Suprapubic skin (tissue), 4 donors: ENCODE measurements at places on chromosomes 3 and 15. TPM values are rescaled to one million over a fixed set of nuclear protein-coding genes. Genes with fewer than 3 reads are reported as not detected.

The ECT2 gene
- 15.1 TPM for total RNA-seq

GRCh38 chr15:65791335-65792137 lies 557 bp downstream of the DENND4A start:
- DNase-seq = peak; percentile 87

DNA sequence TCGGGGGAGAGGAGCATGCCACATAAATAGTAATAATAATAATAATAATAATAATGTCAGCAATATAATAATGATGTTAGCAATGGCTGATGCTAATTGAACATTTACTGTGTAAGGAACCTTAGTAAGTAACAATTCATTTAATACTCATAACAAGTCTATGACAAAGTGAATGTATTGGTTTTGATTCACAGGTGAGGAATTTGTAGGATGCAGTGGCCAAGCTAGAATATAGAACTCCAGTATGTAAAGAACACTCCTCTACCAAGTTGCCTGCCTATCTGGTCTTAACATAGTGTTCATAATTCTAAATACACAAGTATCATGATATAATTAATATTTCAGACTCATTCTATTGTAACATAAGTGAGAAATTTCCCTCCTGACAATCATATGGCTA lies 1016.5 kb downstream of the ROBO1 start:
- DNase-seq = no peak

GRCh38 chr3:157135671-157136396 lies 24.1 kb downstream of the CCNL1 start:
- no peak for DNase-seq

DNA sequence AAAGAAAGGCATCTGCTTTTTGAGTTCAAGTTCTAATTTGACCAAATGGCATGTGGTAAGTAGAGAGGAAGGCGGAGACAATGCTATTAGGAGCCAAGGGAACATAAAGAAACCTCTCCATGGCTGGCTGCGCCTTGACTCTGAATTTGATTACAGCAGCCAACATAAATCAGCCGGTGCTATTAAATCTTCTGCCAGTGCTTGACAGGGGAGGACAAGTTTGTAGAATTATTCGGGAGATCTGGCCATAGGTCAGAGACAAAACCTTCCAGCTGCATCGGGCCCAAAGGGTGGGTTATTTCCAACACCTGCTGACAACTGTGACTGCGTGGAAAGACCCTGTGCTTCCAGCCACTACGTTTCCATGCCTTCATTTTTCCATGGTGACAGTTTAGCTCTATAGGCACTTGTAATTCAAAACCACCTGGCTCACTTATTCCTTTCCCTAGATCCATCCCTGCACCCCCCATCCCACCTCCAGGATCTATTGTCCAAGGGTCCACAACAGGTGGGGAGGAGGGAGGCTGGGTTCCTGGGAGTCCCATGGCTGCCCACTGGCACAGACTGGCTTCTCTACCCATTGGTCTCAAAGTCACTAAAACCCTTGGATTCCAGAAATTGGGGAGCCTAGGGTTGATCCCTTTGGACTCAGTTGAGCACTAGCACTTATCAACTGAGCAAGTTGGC lies 15.9 kb downstream of the COLQ start:
- no peak for DNase-seq

The WDR93 gene
- total RNA-seq = 0.31 TPM

DNA sequence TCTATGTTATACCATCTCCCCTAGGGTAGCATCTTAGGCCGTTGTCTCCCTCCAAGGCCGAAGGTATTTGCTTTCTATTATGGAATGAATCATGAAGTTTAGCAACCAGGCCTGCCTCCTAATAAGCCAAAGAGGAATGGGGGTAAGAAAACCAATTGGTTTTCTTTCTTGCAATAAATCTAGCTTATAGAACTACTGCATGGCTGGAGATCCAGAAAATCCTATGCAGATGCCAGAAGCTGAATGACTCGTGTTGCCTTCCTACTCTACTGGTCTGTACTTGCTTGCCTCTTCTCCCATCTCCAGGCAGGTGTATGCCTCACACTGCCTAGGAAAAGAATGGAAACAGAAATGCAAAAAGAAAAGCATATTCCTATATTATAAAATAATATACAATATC lies 31.1 kb upstream of the IL16 start:
- DNase-seq = no peak

GRCh38 chr3:67605377-67605776 lies 49.0 kb downstream of the SUCLG2 start:
- DNase-seq = no peak

The GPR27 gene
- total RNA-seq = 3.7 TPM

- DNase-seq = no peak
These were observed 244.2 kb upstream of the SLITRK3 start for GRCh38 chr3:165440380-165440779.

The FOXB1 gene
- not detected for total RNA-seq

DNA sequence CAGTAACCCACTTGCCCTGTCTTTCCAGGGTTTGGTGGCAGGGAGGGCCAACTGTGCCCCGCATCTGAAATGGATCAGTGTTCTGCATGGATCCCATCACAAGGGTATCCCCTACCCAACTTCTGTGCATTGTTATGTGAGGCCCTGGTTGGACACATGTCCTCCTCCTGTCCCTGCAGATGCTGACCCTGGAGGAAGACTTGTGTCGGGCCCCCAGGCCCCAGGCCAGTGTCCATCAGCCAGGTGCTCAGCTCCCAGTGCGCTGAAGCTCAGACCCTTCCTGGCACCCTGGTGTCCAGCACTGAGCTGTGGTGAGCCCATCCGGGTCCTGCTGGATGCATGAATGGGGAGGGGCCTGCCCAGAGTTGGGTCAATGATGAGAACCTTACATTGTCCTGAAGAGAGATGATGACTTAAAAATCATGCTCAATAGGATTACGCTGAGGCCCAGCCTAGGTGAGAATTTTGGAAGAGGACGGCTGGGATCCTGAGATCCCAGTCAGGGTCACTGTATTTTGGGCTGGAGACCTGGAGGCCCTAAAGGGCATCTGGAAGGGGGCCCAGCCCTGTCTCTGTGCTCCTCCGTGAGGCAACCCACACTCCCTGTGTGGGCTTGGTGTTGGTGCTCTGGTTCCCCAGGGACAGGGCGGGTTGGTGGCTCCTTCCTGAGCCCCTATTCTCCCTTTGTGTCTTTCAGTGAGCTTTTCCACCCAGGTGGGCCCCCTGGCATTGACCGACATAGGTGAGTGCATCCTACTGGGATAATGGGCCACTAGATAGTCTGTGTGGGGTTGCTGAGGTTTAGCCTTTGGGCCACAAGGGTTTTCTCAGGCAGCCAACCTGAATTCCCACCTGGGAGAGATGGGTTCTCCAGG lies 199.1 kb downstream of the UBE3A start:
- DNase-seq = peak; percentile 38

DNA sequence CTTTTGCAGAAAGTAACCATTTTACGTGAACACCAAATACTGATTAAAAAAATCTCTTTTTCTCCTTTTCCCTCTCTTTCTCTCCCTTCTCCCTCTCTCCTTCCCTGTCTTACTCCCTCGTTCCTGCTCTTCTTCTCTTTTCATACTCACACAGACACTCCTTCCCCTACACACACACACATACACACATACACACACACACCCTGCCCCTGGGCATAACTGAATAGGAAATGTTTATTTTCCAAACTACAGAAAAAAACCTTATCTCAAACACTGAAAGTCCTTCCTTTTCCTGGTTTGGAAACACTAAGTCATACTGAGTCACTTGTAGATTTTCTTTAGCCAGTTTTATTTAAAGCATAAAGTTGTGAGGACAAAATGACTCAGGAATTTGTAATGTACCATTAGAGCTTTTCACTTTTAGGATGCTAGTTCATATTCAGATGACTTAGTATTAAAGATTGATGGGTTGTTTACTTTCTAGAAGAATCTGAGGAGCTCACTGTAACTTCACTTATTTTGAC lies 62.4 kb downstream of the MBNL1 start:
- DNase-seq = no peak

DNA sequence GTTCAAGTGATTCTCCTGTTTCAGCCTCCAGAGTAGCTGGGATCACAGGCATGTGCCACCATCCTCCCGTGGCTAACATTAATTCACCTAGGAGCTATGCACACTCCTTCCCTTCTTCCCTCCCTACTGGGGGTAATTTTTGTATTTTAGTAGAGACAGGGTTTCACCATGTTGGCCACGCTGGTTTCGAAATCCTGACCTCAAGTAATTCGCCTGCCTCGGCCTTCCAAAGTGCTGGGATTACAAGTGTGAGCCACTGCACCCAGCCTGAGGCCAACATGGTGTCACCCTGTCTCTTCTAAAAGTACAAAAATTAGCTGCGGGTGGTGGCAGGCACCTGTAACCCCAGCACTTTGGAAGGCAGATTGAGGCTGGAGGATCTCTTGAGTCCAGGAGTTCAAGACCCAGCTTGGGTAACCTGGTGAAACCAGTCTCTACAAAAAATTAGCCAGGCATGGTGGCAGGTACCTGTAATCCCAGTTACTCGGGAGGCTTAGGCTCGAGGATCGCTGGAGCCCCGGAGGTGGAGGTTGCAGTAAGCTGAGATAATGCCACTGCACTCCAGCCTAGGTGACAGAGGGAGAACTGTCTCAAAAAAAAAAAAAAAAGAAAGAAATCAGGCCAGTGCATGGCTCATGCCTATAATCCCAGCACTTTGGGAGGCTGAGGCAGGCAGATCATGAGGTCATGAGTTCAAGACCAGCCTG lies 6.1 kb downstream of the RNU5B-1 start:
- DNase-seq = no peak

The ZCWPW2 gene
- not detected for total RNA-seq

The SOX2 gene
- total RNA-seq = 1.5 TPM

The PLSCR5 gene
- not detected for total RNA-seq

The GOLGA6D gene
- total RNA-seq = not detected

- no peak for DNase-seq
These were observed 282.1 kb upstream of the POU1F1 start for GRCh38 chr3:87558492-87558891.

DNA sequence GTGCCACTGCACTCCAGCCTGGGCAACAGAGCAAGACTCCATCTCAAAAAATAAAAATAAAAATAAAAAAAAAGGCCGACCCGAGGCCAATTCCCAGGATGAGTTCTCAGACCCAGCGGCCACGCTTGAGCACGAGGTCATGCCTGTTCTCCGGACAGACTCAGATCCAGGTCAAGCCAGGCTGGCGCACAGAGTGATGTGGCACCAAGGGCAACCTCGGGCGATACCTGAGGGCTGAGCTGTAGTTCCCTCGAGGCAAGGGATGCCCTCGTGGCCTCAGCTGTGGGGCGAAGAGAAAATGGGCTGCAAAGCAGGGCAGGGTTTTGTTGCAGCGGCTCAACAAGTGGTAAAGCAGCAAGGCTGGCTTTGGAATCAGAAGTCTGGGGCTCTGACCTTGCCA lies 77.3 kb downstream of the C3orf70 start:
- DNase-seq = no peak

The ALDH1A2 gene
- 4.9 TPM for total RNA-seq

DNA sequence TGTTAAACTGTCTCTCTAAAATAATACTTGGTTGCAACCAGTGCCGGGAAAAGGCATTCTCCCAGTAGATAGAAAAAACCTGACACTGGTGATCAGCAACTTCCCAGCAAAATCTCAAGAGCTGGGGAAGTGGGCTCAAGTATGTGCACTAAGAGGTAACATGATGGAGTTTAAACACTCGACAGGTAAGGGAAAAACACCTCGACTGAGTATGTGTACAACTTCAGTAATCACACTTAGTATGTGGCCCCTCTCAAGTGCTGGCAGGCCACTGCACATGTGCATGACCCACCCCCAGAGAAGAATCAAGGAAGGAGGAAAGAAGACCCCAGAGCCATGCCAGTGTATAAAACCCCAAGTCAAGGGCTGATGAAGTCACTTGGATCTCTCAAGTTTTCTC lies 27.4 kb downstream of the SPESP1 start:
- no peak for DNase-seq

- no peak for DNase-seq
These were observed 167.3 kb downstream of the SQOR start for GRCh38 chr15:45802140-45802539.

DNA sequence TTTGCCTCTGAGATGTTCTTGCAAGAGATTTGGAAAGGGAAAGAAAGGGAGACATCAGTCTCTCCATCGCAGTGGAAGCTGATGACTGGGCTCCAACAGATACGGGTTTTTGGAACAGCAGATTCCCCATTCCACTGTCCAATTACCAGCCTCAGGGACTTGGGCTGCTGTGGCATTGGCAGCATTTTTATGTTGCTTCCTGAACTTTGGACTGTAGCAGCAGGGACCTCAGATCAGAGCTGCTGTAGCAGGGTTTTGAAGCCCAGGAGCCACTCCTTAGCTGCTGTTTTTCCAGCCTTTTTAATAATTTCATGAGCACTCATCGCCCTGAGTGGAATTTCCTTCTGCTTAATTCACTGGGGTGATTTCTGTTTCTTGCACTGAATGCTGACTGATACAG lies 135.7 kb upstream of the SLCO3A1 start:
- no peak for DNase-seq
